Inflammatory macrophage treated with lipopolysaccharide for 4 hours (primary cell): ENCODE measurements at places on chromosomes 4 and X.
A peak's percentile ranks its signal among the peaks of the same experiment; 100 is the strongest.

DNA sequence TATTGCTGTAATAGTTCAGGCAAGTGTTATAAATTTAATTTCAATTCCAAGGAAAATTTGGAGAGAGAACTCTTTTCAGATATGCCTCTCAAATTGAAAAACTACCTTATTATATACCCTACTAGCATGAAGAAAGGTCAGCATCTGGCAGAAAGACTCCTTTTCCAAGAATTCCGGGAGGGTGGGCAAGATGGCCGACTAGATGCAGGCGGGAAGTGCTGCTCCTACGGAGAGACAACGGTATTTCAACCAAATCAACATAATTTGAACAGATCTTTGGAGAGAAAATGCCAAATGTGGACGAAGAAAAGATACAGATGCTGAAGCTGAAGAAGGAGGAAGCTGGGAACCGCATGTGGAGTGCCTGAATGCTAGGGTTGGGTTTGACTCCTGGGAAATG, 53.8 kb upstream of the INTU start:
- DNase-seq, result no peak

GRCh38 chr4:16050669-16051068, 33.2 kb downstream of the PROM1 start:
- DNase-seq, result no peak

DNA sequence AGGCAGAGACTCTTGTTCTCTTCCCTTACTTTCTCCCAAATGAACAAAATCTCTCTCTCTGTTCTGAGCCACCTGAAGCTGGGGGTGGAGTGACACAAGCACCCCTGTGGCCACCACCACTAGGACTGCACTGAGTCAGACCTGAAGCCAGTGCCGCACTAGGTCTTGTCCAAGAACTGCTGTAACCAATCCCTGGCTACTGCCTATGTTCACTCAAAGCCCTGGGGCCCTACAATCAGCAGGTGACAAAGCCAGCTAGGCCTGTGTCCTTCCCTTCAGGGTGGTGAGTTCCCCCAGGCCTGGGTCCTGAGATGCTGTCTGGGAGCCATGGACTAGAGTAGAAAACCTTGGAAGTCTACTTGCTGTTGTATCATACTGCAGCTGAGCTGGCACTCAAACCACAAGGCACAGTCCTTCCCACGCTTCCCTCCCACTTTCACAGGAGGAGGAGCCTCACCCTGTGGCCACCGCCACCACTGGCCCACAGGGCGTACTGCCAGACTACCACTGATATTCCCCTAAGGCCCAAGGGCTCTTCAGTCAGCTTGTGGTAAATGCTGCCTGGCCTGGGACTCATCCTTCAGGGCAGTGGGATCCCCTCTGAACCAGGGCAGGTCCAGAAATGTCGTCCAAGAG, 119.1 kb downstream of the RTL9 start:
- DNase-seq, result no peak

DNA sequence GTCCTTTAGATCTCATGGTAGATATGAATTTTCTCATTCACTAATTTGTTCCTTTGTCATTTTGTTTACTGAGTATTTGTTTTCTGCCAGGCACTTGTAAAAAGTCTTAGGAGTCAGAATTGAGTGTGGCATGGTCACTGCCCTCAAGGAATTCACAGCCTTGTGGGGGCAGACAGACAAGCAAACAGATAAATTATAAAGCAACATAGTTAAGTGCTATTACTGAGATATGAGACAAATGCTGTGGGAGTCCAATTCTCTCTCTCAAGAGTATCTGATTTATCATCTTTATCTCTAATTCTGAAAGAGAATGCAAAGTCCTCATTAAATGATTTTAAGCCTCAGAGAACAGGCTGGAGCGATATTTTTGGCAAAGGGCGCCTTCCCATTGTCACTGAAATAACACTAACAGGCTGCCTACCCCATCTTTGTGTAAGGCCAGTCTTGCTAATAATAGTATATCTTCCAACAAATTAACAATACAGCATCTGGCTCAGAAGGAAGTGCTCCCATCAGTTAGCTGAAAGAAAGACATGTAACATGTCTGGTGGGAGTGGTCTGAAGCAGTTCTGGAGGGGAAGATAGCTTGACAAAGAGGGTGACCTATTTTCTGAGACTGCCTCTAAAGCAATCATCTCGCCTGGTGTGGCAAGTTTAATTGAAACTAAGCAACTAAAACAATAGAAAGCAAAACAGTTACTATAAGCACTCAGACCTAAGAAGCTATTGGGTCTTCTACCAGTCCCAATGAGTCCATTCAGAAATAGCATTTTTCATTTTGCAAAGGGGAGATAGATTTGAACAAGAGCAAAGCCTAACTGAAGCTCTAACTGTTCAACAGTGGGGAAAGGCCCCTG, 61.5 kb upstream of the AMOT start:
- no peak for DNase-seq

DNA sequence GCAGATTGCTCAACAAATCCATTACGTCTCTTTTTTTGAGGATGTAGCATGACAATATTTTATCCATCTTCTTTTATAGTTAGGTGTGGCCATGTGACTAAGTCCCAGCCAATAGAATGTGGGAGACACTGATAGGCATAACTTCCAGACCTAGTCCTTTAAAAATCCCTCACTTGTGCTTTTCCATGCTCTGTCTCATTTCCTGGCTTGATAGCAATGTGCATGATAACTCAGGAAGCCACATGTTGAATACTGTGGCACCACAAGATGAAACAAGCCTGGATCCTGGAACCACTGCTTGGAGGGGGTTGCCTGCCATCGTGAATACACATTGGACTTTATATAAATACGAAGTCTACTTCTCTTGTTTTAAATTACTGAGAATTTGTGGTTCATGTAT, 184.0 kb upstream of the NEIL3 start:
- DNase-seq, result no peak

- no peak for DNase-seq
Measured at GRCh38 chr4:20430259-20430941, 178.7 kb downstream of the SLIT2 start.

DNA sequence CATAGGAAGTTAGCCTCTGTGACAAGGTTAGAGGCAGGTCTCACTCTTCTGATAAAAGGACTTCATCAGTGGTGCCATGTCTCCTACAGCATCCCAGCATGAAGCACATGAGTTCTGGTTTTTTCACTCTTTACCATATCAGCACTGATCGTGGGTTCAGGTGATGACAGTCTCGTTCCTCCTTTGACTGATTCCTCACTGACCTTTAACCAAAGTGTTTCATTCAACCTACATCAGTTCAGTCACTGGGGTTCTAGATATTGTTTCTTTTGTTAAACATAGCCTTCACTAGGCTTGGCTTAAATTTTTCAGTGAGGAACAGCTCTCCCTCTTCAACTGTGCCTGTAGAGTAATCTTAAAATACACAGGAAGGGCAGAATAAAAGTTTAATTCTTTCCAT, 9.6 kb upstream of the MAGEA8 start:
- DNase-seq, result no peak

DNA sequence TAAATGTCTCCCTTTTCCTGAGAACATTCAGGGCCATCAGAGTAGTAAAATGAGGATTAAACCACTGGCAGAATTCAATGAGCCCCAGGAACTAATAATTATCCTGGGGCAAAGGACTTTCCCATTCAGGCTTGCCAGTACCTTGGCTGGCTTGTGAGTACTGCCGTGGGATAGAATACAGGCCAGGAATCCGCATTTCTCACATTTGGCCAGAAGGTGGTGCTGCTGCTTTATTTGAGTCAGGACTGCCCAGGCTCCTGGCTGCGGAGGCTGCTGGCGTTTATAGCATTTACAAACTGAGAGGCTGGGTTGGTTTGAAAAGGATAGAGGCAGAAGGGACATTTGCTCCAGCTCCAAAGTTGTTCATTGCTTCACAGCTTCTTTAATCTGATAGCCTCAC, 91.4 kb downstream of the RTL9 start:
- DNase-seq, result peak; percentile 42

DNA sequence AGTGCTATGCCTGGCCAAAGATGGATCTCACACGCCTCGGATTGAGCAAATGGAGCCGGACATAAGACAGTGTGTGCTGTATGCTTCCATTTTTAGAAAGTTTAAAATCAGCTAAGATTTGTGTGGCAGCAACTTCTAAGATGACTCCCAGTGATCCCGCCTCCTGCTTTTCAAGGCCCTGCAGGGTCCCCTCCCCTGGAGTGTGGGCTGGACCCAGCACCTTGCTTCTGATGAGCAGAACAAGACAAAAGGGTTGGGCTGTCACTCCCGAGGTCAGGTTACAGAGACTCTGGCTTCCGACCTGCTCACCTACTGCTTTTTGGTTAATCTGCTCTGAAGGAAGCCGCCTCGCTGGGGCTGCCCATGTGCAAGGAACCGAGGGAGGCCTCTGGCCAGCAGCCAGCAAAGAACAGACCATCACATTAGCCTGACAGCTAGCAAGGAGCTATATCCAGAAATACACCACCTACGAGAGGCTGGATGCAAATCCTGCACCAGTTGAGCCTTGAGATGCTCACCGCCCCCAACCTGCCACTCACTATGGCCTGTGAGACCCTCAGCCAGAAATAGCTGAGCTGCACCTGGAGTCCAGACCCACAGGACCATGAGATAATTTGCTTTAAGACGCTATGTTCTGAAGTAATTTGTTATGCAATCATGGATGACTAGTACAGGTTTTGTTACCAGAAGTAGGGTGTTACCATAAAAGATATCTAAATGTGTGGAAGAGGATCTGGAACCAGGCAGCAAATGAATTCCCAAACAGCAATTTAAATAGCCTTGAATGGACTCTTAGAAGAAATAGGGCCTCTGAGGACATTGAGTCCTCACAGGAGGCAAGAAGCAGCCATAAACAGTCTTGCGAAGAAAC, 47.6 kb downstream of the CRMP1 start:
- DNase-seq, result no peak

- DNase-seq, result no peak
Measured at GRCh38 chrX:98029861-98030260, 1146.2 kb downstream of the RPA4 start.

DNA sequence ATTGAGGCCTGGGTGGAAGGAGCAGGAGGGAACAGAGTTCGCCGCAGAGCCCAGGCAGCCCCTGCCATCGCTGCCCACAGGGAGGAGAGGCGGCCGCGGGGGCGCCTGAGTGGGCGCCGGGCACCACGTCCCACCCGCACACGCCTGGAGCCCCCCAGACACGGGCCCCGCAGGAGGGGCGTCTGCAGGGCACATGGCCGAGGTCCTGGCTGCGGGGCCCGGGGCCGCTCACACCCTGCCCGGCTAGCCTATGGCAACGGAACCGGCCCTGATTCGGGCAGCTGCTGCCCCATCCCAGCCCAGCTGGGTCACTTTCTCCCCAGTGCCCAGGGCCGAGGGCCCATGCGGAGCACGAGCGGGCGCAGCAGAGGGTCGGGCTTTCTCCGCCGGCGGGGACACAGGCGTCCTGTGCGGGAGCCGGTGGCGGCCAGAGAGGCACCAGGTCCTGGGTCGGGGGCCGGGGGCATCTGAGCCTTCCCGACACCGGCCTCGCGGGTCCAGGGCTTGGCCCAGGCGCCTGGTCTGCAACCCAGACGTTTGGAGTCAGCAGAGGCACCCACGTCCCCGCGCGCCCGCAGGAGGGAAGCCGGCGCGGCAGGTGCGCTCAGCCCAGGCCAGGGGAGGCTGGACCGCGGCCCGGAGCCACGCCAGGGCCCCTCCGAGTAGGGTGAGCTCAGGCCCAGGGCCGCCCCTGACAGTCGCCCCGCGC, 91.2 kb downstream of the FAM53A start:
- DNase-seq, result no peak

GRCh38 chr4:155914782-155915181, 11.3 kb downstream of the TDO2 start:
- DNase-seq, result no peak

- no peak for DNase-seq
Measured at GRCh38 chrX:135985973-135986310, 707 bp downstream of the SLC9A6 start.

- DNase-seq, result peak; percentile 9
Measured at GRCh38 chr4:182863501-182863900, 53.7 kb downstream of the DCTD start.

GRCh38 chr4:145888393-145888792, 50.2 kb downstream of the ZNF827 start:
- no peak for DNase-seq

DNA sequence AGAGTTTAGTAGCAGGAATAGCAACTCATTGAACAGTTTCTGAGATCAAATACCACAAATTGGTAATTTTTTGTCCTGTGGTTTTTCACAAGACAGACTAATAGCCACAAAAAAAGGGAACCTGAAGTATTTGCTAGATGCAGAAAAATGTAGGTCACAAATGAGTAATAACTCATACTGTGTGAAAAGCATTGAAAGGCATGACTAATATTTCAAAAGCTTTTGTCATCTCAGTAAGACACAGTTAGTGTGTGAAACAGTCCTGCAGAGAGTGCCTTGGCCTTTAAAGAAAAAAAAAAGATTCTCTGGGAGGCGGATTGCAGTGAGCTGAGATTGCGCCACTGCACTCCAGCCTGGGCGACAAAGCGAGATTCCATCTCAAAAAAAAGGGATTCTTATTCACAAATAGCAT, 31.4 kb upstream of the SLC25A31 start:
- peak; percentile 94 for DNase-seq

GRCh38 chrX:54386314-54386713, 28.5 kb upstream of the WNK3 start:
- no peak for DNase-seq

GRCh38 chr4:177611974-177612664, 169.9 kb upstream of the AGA start:
- no peak for DNase-seq

- DNase-seq, result no peak
Measured at GRCh38 chrX:106177106-106177981, 9.2 kb downstream of the PWWP3B start.
